ENCODE measurements at places on chromosomes 5 and 9.

DNA sequence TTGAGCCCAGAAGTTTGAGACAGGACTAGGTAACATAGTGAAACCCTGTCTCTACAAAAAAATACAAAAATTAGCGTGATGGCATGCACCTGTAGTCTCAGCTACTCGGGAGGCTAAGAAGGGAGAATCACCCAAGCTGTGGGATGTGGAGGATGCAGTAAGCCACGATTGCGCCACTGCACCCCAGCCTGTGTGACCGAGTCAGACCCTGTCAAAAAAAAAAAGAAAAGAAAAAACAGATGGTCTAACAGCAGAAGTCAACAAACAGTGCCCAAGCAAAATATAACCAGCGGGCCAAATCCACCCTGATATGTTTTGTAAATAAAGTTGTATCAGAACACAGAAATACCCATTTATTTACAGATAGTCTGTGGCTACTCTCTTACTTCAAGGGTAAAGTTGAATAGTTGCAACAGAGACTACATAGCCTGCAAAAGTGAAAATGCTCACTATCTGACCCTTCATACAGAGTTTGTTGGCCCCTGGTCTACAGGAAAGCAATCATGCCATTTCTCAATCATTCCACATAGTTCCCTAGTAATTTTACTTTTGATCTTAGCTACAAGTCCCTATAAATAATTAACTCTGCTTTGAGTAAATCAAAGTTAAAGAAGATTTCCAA is 383.7 kb downstream of the TLE1 start:
- DNase-seq, result no peak

DNA sequence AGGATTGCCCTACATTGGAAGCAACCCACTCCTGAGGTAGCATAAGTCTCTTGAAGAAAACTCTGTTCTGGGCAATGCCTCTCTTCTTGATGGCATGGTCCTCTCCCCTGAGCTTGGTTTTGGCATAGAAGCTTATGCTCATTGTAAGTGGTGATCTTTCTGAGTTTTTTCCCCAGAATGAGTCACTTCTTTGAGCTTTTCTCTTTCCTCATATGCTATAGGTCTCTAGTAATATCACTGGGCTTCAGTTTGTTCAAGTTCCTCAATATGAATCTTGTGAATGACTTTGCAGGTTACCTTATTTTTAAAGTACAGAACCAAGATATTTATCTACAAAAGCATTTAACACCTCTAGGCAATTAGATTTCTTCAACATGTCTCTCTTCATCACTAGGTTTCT is 76.5 kb upstream of the ATG10 start:
- no peak for DNase-seq

GRCh38 chr9:12699529-12699928 is 6.3 kb downstream of the TYRP1 start:
- DNase-seq, result no peak

DNA sequence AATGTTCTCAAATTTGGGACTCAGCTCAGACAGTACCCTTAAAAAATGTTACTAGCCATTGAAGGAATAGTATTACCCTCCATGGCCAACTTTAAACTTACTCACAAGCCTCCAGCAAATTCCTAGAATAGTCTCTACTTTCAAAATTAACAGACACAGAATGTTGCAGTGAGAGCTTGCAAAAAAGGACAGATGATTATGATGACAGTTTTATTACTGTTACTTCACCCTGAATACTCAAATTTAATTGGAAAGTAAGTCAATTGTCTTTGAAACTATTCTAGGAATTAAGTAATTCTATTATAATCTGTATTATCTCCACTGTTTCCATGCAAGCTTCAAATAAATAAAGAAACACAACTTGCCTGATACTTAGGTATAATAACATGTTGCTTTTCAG is 288.3 kb downstream of the SLF1 start:
- DNase-seq, result no peak

GRCh38 chr5:133696782-133697507 is 84.6 kb upstream of the FSTL4 start:
- DNase-seq, result no peak
